Hematopoietic multipotent progenitor cell treated with erythropoietin and hydrocortisone succinate and interleukin-3 and kit ligand, for 6 days (in vitro differentiated cells): ENCODE measurements at places on chromosomes 3 and 15.

- peak; percentile 41 for DNase-seq
These were observed 5.0 kb upstream of the UBE2E1 start for GRCh38 chr3:23800731-23801130.

GRCh38 chr15:46034755-46035154, 399.9 kb downstream of the SQOR start:
- DNase-seq = no peak

DNA sequence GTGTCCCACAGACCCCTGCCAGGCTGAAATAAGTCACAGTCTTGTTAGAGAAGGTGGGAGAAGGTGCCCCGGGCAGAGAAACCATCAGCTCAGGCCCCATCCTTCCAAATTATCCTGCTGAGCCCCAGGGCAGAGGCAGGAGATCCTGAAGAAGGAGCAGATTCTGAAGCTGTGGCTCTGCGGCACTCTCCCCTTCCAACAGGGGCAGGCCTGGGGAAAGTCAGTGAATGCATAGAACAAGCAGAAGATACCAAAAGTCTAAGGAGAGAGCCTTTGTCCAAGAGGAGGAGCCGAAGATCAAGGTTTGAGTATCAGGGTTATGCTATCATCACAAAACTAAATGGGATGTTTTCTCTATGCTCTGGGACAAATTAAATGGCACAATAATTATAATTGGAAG, 249.3 kb downstream of the XXYLT1 start:
- DNase-seq = no peak

GRCh38 chr3:16073203-16073602, 101.3 kb upstream of the GALNT15 start:
- DNase-seq = peak; percentile 13

DNA sequence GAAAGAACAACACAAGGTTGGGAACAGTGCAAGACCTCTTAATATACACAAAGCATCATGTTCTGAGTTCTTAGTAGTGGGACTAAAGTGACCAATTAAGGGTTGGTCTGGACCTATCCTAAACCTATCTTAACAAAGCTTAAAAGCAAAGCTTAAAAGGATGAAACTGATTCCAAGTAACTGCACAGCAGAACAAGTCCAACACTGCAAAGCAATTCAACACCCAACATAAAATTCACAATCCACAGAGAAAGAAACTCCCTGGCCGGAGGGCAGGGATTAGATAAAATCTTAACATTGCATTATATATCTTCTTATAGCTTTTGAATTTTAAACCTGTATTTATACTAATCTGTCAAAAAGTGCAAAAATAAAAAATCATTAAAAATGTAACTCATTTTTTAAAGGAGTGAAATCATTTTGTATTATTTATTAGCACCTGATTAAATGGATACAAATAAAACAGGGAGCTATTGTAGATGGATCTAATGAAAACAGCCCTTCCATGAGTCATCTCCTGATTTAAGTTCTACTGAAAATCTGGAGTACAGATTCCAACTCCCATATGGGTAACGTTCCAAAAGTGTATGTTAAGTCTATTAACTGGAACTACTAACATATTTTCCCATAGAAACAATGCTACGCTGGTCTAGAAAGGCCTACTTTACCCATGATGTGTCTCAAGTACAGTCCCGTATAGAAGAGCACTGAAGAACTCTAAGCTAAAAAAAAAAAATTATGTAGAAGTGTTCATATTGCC, 34.9 kb downstream of the PIK3R4 start:
- no peak for DNase-seq

DNA sequence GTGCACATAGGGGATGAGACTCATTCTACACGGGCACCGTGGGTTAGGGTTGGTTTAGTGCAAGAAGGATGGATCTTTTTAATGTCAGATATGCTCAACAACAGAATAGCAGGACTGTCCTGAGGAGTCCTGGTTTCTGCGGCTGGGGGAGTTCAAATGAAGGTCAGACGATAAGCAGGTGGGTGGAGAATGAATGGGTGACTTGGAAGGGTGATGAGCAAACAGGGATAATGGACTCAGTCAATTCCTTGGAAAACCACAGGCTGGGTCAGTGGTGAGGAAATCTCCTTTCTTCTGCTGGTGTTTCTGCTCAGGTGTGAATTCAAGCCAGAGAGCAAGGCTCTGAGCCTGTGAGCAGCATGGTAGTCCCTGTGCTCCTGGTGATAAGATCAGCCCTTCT, 59.9 kb downstream of the MESD start:
- DNase-seq = no peak

DNA sequence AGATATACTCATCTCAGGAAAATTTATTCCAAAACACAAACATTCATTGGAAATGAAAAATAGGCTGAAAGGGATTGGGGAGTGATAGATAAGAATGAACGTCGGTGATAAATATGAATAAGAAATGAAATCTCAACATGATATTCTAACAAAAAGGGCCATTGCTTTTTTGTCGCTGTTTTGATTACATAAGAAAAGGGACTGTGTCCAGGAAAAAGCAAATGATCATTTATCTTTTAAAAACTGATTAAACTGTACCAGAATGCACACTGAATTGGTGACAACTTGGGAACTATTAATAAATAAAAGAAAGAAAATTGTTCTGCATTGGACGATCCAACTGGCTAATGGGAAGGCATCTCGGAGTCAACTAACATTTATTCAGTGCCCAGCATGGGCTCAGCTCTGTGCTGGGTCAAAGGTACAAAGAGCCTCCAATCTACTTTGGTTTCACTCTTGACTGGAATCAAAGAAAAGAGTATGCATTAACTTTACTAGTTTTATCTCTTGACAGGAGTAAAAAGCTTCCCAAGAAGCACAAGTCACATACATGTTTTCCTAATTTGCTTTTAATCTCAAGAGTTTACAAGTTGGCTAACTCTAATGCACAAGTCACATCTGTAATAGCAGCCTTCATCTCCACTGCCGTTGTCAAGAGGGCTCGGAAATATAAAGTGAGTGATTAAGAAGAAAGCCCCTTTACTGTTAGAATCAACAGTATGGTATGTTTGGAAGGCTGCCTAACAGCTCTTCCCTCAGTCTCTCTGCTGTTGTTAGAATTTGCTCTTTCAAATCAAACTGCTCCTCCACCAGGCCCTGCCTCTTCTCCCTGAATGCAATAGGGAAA, 280.0 kb downstream of the IGSF11 start:
- no peak for DNase-seq

DNA sequence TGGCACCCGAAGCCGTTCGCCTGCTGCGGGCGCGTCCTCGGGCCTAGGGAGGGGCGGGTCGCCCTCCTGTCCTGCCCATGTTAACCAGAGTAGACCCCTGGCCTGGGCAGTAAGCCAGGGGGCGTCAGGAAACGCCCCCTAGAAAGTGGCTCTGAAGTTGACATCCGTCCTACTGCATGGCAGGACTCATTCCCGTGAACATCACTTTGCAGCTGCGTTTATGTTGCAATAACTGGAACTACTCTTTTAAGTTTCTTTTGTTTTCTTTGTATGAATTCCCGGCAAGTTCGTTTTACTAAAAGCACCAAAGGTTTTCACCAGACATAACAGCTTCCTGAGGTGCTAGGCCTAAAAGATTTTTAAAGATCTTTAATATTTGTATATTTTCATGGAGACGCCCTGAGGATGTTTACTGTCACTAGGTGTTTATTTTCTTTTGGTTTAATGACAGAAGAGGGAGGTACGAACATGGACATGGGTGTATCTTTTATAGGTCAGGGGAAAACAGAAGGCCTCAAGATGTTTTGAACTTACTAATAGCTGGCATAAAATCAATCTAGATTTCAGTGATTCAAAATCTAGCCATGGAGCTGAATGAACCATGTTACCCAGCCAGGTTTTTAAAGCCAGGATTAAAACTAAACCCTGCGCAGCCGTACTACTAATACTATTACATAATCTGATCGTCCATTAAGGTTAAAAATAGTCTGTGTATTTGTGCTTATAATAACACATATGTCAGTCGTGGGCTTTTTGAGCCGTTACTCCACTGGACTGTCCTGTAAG, 1.0 kb downstream of the C15orf61 start:
- peak; percentile 33 for DNase-seq

DNA sequence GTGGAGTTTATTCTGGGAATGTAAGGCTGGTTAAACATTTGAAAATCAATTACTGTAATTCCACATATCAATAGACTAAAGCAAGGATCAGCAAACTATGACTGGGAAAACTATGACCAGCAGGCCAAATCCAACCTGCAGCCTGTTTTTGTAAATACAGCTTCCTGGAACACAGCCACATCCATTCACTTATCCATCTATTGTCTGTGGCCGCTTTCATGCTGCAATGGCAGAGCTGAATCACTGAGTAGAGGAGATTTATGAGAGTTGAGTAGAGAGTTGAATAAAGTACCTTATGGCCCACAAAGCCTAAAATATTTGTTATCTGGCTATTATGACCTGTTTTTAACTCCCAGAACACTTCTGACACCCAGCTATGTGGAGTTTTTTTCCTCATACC, 12.2 kb downstream of the MYLK start:
- DNase-seq = no peak

- DNase-seq = peak; percentile 58
These were observed 78.9 kb upstream of the BLM start for GRCh38 chr15:90638201-90638691.

GRCh38 chr3:44098656-44099415, 142.8 kb upstream of the TOPAZ1 start:
- no peak for DNase-seq

DNA sequence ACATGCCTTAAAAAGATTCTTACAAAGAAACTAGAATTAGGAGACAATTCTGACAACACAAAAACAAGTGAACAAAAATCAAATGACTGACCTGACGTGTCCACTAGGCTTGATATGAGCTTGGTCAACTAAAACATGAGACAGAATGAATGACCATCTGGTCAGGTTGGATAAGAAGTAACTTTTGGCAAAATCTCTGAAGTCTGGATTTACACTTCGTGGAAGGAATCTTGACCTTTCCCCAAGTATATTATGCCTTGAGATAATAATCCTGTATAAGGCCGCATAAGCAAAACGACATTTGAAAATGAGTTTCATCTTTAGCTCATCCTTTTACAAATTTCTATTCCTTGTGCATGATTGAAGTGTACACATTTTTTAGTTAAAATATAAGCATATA, 1.1 kb upstream of the TF start:
- DNase-seq = no peak

GRCh38 chr3:184341925-184342324, 4.5 kb downstream of the FAM131A start:
- no peak for DNase-seq

- DNase-seq = peak; percentile 20
These were observed 487.6 kb downstream of the NAALADL2 start for GRCh38 chr3:175346573-175347356.

DNA sequence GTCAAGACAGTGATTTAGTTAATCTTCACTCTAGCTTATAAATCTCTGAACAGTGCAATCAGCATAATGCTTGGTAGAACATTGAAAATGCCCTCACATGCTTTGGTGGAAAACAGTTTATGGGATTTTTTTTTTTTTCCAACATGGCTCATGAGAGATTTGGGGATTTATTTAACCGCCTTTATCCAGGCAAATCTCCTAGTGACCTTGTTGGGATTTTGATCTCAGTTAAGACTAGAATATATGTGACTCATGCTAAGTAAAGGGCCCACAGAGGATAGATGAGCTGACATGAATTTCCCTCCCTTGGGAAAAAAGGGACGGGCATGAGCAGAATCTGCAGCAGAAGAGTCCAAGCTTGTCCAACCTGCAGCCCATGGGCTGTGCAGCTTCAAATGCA, 18.7 kb downstream of the LRTM1 start:
- no peak for DNase-seq

DNA sequence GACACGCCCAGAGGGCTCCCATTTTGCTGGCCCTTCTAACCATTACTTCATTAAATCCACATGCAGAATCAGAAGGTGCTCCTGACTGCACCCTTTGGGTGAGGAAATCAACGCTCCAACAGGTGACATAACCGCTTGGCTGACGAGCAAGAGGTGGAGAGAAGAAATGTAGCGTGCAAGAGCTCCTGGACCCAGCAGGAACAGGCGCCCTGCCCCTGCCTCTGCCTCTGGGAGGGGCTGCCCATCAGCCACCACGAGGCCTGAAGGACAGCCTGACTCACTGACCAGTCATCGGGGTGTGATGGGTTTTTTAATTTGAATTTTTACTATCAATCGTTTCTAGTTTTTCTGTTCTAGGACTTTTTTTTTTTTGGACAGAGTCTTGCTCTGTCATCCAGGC, 218.2 kb downstream of the ADAMTS17 start:
- no peak for DNase-seq

DNA sequence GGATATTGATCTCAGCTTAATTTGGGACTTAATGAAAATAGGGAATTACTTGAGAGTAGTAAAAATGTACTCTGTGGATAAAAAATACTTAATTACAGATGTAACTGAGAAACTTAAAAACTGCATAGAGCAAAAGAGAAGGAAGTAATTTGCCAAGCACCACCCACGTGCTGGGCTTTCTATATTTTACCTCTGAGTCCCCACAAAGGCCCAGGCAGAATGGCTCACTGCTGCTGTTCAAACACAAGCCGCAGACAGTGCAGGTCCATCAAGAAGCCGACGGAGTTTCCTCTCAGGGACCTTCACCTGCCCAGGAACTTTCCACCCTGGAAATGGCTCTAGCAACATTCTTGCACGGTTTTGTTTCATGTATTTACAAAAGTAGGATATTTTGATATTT, 77.2 kb upstream of the TRPM1 start:
- no peak for DNase-seq

DNA sequence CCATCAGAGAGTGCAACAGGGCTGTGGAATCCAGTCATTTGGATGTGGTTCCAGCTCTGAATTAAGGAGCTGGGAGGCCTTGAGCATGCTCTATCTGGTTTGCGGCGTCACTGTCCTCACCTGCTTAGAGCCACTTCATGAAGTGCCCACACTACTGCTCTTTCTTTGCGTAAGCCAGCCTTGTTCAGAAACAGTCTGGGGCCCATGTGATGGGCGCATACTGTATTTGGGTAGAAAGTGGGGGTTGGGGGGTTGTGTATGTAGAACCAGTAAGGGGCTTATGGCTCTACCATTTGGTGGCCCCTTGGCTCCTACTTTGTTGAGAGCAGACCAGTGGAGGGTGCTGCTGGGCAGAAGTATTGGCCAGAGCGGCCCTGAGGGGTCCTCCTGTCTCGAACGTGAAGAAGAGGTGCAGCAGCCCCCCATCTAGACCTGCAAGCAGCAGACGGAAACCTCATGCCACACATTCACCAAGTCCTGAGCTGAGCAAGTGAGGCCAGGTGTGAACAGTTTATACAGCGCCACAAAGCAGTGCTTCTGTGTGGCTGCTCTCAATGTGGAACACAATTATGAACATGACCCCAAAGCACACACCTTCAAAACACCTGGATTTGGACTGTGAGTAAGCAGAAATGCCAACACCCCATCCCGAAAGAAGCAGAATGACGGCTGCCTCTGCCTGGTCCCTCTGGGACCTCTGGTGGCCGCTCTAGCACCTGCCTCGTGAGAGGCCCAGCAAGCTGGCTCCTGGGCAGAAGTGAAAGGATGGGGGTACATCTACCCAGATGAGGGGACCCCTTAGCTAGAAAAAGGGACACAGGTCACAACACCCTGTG, 26.6 kb downstream of the SRPRB start:
- DNase-seq = no peak
